Activated CD8-positive, alpha-beta memory T cell treated with anti-CD3 and anti-CD28 coated beads for 48 hours (primary cell): ENCODE measurements at places on chromosomes 16 and 17.

- DNase-seq = no peak
These were observed 135.8 kb downstream of the USP31 start for GRCh38 chr16:23013484-23013883.

DNA sequence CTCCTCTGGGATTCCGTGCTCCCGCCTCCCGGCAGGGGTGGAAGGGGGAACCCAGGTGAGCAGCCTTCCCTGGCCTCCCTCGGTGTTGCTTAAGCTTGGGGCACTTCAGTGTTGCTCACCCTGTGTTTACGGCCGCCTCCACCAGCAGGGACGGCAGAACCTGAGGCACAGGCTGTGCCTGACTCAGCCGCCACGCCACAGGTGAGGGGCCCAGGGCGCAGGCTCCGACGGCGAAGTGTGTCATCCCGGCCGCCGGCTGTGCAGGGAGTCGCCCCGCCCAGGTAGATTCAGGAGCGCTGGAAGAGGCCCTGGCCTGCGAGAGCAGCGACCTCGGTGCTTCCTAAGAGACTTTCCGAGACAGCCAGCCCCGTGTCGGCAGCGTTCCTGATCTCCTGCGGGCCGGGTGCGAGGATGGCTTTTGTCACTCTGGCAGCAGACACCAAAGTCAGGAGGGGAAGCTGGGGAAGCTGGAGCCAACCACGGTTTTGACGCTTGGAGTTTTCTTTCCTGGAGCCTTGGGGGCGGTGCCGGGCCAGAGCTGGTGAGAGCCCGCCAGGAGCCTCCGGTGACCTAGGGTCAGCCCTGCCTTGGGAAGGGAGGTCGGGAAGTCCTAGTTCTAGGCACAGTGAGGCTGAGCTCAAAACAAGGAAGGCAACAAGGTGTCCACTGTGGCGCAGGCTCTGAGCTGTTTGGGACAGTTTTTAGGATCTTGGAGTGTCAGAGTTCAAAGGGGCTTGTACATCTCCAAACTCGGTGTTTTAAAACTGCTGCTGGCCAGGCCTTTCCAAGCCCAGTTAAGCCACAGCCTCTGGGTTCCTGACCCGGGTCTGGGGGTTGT, 2.1 kb downstream of the GSE1 start:
- no peak for DNase-seq

GRCh38 chr17:50169121-50169764, 3.4 kb downstream of the SGCA start:
- DNase-seq = no peak

DNA sequence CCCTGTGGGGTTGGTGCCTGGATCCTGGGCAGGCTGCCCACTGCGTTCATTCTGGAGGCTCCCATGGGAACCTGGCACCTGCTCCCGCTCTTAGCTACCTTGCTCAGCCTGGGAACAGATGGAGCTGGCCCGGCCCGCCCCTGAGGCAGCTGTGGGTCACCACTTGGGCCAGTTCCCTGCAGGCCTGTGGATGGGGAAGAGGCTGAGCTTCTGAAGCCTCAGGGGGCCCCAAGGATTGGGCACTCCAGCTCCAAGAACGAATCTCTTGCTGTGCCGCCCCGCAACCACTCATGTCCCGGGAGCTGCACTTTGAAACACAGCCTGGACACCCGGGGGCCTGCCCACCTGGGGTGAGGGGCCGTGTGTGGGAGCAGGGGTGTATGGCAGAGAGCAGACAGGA, 37.7 kb downstream of the BAHCC1 start:
- no peak for DNase-seq

GRCh38 chr17:17156511-17156910, 49.6 kb downstream of the PLD6 start:
- DNase-seq = no peak

DNA sequence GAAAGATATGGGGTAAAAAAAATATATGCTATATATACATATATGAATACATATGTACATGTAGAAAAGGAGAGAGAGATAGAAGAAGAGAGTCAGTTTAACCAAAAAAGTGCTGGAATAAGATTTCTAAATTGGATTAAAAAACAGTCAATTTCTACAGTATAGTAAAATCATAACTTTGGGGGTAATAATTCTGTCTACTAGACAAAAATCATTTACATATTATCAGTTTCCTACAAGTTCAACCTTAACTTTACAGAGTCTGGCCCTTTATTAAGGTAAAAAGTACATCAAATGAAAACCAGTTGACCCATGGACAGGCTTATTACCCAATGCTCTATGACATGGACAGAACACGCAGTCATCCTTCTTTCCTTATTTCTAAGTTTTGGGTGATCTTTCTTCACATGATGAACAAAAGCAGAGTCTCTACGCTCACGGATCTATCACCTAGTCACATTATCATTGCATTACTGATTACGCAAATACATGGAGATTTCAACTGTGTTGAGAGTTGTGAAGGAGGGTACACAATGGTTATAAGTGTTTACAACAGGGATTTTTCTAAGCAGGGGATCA, 63.9 kb upstream of the SMIM36 start:
- no peak for DNase-seq

DNA sequence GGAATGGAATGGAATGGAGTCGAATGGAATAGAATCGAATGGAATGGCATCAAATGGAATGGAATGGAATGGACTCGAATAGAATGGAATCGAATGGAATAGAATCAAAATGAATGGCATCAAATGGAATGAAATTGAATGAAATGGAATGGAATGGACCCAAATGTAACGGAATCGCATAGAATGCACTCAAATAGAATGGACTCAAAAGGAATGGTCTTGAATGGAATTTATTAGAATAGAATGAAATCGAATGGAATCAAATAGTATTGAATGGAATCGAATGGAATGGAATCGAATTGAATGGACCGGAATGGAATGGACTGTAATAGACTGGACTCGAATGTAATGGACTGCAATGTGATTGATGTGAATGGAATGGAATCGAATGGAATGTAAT, 501.4 kb upstream of the WSB1 start:
- no peak for DNase-seq

DNA sequence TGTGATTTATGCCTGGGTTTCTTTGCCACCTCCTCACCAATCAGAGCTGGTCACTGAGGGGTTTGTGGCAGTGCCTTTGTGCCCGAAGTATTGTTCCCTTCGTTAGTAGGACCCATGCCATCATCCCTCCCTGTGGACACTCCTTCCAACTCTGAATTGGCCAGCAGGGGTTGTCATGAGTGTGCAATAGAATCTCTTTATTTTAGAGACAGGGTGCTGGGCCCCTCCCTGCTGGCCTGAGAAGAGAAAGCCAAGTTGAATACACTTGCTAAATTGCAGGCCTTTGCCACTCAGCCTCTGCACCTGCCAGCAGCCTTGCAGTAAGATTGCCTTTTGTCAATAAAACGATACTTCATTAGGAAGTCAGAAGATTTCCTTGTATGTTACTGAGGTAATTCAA, 40.7 kb upstream of the SLC12A3 start:
- no peak for DNase-seq

GRCh38 chr17:15255713-15256454, 9.2 kb downstream of the PMP22 start:
- no peak for DNase-seq

GRCh38 chr17:81865733-81866439, 5.3 kb downstream of the ARHGDIA start:
- no peak for DNase-seq

DNA sequence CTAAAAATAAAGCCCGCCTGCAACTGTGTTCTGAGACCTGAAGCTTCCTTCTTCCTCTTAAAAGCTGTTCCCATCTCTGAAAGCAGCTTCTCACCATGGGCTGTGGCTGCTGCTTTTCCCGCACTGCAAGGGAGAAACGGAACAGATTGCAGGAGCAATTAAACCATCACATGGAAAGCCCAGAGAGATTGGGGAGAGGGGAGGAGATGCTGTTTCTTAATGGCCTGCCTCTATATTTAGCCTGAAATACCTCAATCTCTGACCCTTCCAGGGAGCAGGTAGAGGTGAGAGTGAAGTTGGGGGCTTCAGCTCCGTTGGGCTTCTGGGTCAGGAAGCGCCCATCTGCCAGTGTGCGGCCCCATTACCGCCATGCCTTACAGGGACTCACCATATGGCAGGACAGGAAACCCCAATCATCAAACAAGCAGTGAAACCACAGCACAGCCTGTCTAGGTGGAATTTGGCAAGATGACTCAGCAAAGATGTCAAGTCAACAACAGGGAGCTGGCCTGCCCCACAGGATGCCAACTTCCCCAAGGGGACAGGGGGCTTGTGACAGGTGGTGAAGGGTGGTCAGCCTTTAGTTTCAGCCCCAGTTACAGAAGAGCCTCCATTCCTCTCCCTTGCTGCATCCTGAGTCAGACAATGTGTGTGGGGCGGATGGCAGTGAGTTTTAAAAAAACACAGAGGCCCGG, 286.6 kb upstream of the CCL2 start:
- no peak for DNase-seq

- no peak for DNase-seq
These were observed 14.5 kb upstream of the GPRC5C start for GRCh38 chr17:74417178-74418045.

DNA sequence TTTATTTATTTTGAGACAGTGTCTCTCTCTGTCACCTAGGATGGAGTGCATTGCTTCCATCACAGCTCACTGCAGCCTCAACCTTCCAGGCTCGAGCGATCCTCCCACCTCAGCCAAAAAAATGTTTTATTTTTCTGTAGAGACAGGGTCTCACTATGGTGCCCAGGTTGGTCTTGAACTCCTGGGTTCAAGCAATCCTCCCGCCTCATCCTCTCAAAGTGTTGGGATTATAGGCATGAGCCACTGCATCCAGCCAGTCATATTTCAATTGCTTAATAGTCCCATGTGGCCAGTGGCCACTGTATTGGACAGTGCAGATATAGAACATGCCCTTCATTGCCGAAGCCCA, 15.3 kb downstream of the TMC7 start:
- DNase-seq = no peak

- DNase-seq = no peak
These were observed 1.8 kb downstream of the ZC3H7A start for GRCh38 chr16:11794996-11795886.

GRCh38 chr16:46573008-46573833, 48.0 kb downstream of the SHCBP1 start:
- DNase-seq = no peak

DNA sequence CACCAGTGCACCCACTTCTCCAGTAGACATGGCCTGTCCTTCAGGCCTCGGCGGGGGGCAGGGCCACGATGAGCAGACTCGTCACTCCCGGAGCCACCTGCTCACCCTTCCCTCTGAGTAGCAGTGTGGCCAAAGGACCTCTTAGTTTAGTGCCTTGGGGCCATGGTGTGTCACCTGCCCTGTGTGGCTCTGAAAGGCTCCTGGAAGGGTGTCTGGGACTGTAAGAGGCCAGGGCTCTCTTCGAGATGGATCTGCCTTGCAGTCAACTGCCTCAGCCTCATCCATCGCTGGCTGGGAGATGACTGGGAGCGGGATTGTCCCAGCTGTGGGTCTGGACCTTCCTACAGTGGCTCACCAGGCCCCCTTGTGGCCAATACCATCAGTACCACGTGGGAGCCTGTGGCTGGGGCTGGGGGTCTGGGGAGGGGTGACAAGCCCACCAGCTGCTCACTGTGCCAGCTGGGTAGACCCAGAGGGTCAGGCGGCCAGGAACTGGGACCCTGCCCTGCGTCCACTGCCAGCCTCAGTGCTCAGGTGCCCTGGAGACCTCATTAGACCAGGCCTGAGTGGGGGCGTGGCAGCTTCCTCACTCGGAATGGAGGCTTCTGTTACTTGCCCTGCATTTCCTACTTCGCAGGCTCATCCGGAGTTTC, 133.4 kb downstream of the OR1D5 start:
- no peak for DNase-seq

DNA sequence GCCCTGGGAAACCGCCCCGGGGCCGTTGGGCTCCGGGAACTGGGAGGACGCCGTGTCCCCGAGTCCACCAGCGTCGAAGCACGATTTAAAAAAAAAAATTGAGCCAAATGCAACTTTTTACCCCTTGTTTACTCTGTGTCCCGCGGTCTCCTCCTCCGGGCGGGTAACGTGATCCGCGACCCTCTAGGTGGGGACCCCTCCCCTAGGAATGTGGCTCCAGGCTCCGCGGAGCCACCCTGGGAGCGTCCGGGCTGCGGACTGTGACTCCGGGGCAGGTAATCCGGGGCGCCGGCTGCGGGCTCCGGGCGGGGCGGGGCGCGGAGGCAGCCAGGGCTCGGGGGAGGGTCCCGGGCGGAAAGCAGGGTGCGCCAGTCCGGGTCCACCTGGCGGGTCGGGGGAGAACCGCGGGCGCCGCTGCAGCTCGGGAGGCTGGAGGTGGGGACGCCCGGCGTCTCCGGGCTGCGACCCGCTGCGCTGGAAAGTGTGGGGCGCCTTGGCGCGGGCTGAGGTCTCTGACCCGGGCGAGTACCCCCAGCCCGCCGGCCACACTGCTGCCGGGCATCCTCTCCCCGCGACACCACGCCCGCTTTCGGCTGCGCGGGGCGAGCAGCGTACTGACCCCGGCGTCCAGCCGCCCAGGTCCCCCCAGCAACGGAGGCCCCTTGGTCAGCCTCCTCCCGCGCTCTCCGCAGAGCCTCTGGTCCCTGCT, 852 bp upstream of the HELZ start:
- DNase-seq = no peak

- no peak for DNase-seq
These were observed 57.6 kb upstream of the NFAT5 start for GRCh38 chr16:69508033-69508755.

GRCh38 chr17:50349243-50349600, 3.3 kb downstream of the XYLT2 start:
- DNase-seq = no peak

- DNase-seq = peak; percentile 18
These were observed 39.6 kb upstream of the MEOX1 start for GRCh38 chr17:43701318-43701743.

DNA sequence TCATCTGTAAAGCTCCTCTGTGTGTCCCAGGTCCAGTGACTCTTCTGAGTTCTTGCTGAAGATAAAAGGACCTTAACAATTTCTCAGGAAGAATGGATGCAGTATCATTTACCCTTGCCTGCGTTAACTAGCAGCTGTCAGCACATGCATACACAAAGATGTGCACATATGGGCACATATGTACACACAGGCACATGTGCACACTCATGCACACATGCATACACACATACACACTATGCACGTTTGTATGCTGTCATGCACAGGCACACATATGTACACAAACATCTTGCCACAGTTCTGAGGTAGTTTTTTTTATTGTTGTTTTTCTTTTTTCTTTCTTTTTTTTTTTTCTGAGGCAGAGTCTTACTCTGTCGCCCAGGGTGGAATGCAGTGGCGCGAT, 24.9 kb downstream of the GP2 start:
- no peak for DNase-seq
